SJSA1 (cell line): ENCODE measurements at places on chromosomes 11 and 22.
A peak's percentile ranks its signal among the peaks of the same experiment; 100 is the strongest.

DNA sequence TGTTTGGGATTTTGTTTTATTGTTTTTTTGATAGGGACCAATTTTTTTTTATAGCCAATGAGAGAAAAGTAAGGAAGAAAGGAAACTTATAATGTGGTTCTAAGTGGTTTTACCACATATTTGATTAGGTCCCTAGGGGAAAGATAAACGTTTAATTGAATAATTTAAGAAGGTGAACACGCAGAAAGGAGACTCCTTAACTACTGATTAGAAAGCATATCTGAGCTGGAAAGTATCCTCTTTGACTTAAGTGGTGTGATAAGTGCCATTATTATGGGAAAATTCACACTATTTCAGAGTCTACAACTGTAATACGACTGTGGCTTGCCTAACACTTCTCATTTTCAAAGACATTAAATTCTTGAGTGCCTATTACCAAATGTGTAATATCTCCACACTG is 106.5 kb upstream of the GRAMD1B start:
- DNase-seq, result no peak

DNA sequence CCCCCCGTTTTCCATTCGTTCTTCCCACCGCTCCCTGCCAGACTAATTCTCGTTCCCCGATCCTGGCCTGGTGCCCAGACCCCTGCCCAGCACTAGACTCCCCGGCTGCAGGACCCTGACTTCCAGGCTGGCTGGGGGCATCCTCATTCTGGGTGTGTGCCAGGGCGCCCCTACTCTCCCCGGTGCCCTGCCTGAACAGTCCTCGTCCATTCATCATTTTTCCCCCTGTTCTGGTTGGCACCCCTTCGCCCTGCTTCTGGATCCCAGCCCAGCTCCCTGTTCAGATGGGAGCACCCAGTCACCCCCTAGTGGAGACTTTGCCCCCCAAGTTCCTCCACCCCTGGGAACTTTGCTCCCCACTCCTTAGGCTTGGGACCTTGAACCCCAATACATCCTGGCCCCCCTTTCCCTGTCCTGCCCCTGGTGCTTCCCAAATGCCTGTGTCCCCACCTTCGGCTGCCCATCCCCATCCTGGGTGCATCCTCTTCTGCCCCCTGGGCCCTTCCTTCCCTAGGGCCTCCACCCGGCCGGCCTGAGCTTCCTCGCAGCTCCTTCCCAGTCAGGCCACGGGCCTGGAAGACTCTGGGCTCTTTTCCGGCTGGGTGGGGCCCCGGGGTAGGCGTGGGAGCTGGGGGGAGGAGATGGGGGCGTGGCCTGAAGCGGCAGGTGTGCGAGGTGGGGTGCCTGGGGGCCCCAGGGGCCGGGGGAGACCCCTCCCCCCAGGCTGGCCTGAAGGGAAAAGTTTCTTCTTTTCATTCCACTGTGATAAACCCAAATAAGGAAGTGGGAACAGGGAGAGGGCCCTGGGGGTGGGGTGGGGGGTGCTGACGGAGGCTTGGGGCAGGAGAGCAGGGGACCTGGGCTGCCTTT is 908 bp downstream of the PLCB3 start:
- DNase-seq, result peak; percentile 74

- no peak for DNase-seq
Observed at GRCh38 chr22:50548040-50548920, 2.6 kb downstream of the KLHDC7B start.

DNA sequence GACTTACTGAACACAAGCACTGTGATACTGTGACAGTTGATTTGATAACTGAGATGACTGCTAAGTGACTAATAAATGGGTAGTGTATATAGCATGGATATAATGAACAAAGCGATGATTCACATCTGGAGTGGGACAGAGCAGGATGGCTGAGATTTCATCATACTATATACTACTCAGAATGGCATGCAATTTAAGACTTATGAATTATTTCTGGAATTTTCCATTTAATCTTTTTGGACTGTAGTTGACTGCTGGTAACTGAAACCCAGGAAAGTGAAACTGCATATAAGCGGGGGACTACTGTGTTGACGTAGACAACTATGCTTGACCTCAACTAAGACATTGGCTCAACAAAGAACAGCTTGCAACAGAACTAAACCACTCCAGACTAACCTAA is 20.0 kb upstream of the NUCB2 start:
- DNase-seq, result no peak

DNA sequence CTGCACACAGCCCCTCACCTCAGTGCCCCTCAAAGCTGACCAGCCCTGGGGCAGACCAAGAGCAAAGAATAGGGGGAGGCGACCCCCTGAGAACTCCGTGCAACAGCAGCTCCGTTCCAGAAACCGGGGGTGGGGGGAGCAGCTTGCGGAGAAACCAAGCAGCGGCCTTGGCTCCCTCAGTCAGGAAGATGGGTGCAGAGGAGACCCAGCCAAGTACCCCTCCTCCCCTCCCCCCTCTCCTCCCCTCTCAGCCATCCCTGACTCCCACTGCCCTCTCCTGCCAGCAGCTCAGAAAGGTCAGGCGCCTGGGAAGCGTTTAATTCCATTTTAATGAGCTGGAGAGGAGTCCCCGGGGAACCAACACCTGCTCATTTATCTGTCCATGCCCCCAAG is 78.9 kb downstream of the PDE2A start:
- no peak for DNase-seq
